ENCODE measurements at places on chromosomes 1 and 21.

DNA sequence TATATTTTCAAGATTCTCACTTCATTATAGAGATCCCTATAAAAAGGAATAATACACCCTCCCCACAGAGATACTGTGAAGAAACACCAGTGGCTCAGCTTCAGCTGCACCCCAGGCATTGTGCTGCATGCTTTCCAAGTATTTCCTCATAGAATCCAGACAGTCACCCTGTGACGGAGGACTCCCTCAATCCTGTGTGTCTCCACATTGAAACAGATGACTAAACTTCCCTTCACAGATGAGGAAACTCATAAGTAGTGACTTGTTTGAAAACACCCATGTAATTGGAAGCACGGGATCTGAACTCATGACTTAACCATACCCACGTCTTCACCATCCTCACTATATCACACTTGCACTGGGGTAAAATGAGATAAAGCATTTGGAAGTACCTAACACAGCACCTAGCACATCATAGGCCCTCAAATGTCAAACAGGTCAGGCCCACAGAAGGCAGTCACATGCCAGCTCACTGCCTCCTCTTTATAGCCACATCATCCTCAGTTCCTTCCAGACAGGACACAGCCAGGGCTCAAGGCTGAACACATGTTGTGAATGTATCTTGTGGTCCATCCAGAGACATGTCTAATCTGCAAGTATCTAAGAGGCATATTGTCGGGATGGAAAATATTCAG lies 55.2 kb downstream of the GPR161 start:
- no peak for DNase-seq

DNA sequence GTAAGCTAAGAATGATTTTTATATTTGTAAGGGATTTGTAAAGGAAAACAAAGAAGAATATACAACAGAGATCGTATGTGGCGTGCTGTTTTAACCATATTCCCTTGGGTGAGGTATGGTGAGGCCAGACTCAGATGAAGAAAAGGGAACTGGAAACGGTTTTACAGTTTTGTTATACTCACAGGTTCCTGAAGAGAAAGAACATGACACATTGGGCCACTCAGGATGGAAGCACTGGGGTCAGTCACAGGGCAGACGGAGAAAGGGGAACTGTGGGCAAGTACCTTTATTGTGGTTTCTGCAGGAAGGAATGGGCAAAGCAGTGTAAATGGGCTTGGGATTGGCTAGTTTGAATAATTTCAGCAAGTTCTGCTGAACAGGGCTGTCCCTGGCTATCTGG lies 177.4 kb downstream of the LBR start:
- no peak for DNase-seq

GRCh38 chr1:175890958-175891357 lies 147.6 kb upstream of the TNR start:
- DNase-seq, result no peak

DNA sequence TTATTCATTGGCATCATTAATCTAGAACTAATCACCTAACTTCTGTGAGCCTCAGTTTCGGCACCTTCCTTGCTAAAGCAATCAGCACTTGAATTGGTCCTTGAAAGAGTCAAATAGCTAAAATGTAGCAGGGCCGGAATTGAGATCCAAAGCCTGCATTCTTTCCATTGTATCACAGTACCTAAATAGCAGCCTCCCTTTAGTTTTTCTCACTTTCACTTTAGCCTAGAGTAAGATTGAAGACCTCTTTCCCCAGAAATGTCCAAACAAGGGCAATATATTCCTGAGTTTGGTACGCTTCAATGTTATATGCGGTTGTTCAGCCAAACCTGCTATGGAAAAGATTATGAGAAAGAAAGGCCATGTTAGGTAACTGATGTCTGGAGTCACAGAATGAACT lies 121.9 kb upstream of the BMP8A start:
- DNase-seq, result no peak

- no peak for DNase-seq
Measured at GRCh38 chr1:192475970-192476369, 99.6 kb upstream of the RGS1 start.

GRCh38 chr1:226874579-226875425 lies 4.4 kb downstream of the PSEN2 start:
- DNase-seq, result no peak

DNA sequence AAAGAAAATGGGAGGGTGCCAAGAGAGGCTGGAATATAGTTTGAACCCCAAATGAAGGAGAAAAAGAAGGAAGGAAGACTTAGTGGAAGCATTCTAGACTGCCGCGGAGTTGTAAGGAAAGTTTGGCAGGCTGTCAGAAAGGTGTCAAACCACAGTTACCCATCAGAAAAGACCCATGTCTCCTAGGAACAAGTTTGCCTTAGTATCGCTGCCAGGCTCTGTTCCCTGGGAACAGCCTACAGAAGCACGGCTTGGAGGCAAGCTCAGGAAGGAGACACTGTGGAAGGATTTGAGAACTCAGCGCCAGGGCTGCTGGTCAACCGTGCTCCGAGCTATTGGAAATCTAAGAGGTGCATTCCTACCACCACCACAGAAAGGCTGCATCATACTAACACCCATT lies 197.4 kb downstream of the RRAGC start:
- no peak for DNase-seq

DNA sequence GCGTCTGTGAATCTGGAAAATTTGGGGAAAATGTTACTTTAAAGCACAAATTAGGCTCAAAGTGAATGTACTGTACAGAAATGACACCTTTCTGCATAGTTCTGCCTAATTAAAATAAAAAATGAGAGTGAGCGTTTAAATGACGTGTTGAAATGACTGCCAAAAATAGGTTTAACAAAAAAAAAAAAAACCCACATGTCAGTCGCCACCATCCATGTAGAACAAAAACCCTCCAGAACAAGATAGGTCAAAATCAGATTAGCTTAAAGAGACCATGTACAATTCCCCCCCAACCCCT lies 745 bp downstream of the PARP1 start:
- DNase-seq, result no peak

DNA sequence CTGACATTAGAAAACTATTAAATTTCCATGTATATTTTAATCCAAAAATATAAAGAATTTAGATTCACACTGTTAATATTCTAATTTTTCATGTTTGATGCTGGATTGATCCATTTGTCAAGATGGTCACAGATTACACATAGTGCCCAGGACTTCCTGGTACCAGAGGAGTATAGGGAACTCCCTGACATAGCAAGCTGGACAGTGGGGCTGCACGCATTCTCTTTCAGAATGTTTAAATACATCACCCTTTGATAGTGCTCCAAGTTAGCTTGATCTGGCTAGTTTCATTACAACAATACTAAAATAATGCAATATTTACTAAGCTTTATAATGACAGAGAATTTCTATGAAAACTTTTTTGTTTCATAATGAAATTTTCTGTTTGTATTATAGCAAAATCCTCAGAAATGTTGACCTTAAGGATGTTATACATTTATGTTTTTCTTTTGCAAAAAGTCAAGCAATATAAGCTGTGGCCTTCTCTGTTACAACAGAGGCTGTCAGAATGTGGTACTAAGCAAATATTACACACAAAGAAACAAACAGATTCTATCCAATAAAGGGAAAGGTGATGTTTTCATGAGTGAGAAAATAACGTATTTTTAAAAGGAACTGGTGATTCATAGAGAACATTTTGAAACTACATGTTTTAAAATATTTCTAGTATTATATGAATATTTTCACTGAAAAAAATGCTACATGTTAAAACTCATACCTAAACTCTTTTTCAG lies 84.7 kb downstream of the SLC35F3 start:
- no peak for DNase-seq

DNA sequence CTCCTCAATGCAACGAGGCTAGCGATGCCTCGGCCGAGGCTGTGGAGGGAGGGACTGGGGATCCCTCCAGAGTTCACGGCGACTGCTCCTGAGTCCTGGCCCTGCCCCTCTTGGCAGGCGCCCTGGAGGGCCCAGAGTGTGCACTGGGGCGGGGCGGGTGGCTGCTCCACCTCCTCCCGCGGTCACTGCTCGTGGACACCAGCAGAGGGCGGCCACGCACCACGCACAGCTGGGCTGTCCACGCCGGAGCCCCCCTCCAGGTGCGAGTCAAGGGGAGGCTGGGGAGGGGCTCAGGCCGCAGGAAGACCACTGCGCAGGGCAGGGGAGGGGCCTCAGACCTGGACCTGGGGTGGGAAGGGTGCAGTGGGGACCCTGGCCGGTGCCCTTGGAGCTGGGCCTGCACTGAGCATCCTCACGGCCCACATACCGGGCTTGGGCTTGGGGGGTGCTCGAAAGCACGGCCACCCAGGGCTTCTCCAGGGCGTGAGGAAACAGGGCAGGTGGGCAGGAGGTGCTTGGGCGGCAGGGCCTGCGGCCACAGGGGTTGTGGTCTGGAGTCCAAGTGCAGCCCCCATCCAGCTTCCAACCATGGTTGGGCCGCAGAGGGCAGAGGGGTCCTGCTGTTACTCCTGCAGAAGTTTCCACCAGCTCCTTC lies 20.6 kb upstream of the TTC34 start:
- DNase-seq, result peak; percentile 30

DNA sequence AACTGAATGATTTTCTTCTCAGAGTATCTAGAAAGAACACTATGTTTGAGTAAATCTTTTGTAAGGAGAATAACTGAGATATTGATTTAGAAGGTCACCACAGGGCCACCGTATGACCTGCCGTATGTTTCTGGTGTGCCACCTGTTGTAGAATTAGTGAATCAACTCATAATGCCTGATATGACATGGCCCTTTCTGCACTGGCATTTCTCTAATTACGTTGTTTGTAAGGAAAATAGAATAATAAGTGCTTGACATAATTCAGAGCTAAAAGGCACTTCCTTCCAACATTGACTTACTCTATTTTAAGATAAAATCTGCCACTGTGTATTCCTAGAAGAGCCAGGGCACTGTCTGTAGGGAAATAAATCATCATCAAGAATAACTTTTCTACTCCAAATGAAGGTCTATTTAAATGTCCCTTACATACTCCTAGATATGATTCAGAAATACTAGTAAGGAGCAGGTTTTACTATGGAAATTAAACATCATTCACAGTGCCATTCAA lies 101.7 kb downstream of the PHTF1 start:
- no peak for DNase-seq

DNA sequence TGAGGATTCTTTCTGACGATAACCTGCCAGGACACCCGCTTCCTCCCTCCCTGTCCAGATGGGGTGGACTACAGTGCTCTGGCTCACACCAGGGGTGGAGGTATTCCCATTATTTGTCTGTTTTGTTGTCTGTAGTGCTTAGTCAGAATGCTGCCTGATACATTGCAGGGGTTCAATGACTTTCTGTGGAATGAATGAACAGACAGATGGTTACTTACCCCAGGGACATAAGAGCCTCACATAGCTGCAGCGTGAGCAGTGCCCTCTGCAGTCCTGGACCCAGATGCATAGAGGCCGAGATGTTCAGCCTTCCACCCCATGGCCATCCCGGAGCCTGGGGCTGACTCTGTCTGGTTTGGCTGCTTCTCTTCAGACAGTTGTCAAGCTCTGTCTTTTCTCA lies 13.0 kb upstream of the F3 start:
- no peak for DNase-seq

- DNase-seq, result peak; percentile 4
Measured at GRCh38 chr1:244603498-244603897, 49.4 kb upstream of the DESI2 start.

DNA sequence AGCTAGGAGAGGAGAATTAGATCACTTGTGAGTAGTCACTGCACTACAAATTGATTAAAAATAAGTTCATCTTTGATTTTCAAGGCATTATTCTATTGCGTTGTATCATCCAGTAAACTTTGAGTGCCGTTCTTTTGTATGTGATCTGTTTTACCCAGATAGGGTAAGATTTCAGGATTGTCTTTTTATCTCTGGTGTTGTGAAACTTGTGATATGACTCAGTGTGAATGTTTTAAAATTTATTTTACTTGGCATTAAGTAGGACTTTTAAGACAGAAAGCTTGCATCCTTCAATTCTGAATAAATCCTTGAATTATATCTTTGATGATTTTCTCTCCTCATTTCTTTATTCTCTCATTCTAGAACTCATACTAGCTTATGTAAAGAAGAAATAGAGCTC lies 93.3 kb upstream of the ADAMTS5 start:
- DNase-seq, result no peak

- no peak for DNase-seq
Measured at GRCh38 chr1:215842905-215843304, 275.8 kb downstream of the KCTD3 start.

GRCh38 chr1:31505911-31506497 lies 70.3 kb upstream of the TINAGL1 start:
- no peak for DNase-seq

- DNase-seq, result no peak
Measured at GRCh38 chr1:164515231-164515630, 43.8 kb upstream of the PBX1 start.

- no peak for DNase-seq
Measured at GRCh38 chr1:32234792-32235191, 12.2 kb upstream of the FAM167B start.

DNA sequence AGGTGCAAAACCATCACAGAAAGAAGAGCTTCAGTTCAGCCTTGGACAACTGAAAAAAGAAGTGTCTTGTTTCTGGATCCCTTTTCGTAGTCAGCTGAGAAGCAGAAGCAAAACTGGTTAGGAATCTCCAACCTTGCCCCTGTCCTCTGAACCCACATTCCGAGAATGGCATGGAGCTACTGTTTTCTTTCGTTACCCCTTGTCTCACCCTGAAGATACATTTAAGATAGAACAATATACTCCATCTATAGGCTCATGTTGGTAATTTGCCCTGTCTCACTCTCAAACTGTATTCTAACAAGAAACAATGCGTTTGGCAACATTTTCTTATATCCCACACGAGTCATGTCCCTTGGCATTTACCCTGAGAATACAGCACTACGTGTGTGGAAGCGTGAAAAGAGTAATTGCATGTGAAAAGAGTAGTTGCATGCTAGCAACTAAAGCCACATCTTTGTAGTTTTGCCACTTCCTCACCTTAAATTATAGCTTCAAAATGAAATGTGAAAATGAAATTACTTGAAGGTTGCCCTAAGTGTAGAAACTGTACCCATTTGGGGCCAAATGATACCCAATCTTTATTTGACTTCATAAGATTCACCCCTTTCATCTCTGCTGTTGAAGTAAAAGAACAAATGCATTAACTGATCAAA lies 5.3 kb downstream of the SLAMF7 start:
- no peak for DNase-seq

GRCh38 chr1:99672038-99672437 lies 26.1 kb downstream of the PALMD start:
- no peak for DNase-seq

DNA sequence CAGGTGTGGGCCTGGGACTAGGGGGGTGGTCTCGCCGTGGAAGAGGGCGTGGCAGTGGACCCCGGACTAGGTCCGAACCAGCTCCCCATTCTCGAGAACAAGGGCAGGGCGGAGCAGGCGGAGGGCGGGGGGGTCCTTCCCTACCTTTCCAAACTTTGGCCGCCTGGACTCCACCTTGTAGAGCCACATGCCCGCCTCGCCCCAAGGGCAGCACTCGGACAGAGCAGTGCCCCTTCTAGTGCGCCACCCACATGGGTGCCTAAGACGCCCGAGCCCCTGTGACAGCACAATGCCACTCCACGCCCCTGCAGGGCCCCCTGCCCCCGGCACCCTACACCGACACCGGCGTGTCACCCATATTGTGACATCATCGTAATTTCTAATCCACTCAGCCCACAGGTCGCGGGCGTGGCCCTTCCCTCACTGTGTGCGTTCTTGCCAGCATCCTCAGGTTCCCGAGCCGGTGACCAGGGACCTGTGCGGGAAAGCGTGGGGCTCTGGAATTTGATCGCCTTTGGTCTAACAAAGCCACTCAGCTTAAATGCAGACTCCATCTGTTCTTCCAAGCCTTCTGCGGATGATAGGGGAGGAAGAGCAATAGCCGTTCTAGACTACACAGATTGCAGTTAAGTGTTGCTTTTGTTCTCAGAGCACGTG lies 553 bp upstream of the STMN1 start:
- no peak for DNase-seq

GRCh38 chr1:18118491-18118890 lies 10.9 kb downstream of the IGSF21 start:
- no peak for DNase-seq
